ENCODE measurements at places on chromosomes 11 and 22.
A peak's percentile ranks its signal among the peaks of the same experiment; 100 is the strongest.

DNA sequence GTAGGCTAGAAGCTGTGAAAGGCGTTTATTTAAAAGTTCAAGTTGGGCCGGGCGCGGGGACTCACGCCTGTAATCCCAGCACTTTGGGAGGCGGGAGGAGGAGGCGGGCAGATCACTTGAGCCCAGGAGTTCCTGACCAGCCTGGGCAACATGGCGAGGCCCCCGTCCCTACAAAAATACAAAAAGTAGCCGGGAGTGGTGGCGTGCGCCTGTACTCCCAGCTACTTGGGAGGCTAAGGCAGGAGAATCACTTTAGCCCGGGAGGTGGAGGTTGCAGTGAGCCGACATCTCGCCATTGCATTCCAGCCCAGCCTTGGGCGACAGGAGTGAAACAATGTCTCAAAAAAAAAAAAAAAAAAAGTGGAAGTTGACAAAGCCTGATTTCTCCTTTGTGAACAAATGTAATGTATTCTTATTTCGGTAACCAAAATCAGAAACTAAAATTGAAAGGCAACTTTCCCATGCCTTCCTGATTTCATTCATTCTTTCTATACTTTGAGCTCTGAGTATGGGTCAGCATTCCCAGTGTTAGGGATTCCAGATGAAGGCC, 825 bp downstream of the PTPMT1 start:
- DNase-seq: peak; percentile 28

DNA sequence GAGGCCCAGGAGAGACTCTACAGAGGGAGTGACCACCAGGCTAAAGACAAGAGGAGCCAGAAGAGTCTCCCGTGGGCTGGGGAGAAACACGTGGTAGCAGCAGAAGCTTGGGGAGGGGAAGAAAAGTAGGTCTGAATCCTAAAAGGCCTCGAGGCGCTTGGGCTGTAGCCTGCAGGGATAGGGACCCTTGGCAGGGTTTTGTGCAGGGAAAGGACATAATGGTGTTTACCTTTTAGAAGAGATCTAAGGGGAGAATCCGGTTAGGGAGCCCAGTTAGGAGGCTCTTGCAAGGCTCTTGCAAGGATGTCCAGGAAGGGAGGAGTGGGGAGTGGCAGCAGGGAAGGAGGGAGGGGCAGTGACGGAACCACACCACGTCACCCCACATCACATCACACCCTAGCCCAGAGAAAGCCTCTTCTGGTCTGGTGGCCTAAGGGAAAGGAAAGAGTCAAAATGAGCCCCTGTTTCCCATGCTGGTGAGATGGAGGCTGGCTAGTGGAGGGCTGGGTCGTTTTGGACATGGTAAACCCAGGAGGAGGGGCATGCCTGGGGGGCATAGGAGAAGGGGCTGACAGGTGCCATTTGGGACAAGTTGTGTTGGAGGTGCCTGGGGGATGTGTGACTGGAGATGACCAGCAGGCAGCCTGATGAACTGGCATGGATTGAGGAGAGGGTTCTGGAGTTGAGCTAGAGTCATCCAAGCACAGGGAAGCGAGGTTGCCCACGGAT, 6.2 kb upstream of the FAM83F start:
- DNase-seq: no peak

DNA sequence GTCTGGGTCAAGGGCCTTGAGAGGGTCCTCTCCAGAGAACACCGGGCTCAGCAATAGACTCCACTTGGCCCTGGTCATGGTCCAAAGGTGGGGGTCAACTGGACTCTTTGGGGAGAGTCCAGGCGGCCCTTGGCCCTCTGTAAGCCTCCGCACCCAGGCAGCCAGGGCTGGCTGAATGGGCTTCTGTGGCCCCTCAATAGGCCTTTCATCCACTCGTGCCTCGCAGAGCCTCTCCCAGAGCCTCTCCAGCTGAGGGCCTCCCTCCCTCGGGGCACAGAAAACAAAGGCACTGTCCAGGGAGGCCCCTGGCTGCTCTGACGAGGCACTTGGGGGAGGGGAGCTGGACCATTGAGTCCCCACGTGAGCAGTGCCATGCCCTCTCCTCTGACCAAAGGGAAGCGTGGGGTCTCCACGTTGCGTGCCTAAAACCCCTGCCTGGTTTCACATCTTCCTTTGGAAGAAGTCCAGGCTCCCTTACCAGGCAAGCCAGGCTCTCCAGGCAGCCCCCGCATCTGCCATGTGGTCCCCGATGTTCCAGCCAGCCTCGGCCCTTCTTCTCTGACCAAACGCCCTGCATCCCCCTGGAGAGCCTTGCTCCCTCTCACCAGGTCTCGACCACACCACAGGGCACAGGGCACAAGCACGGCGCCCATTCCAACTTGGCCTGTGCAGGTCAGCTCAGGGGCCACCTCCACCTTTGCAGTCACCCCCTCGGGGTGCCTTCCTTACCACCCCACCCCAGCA, 15.5 kb downstream of the KIAA0930 start:
- no peak for DNase-seq

- DNase-seq: no peak
Observed at GRCh38 chr11:123517559-123518364, 87.7 kb downstream of the GRAMD1B start.

DNA sequence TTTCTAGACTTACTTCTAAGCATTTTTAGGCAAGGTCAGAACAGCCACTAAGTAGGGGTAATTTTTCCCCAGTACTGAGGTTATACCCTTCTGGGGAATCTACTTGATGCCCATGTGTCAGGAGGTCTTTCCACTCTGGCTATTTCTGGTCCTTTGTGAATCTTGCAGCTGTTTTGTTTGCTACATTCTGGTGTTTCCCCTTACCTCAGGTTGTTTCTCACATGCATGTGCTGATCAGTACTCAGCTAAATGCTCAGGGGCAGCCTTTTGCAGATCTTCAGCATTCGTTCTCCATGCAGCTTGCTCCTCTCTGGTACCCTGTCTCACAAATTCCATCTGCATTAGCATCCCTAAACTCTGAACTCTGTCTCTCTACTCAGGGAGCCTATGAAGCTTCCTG, 303.6 kb downstream of the SOX6 start:
- DNase-seq: no peak

DNA sequence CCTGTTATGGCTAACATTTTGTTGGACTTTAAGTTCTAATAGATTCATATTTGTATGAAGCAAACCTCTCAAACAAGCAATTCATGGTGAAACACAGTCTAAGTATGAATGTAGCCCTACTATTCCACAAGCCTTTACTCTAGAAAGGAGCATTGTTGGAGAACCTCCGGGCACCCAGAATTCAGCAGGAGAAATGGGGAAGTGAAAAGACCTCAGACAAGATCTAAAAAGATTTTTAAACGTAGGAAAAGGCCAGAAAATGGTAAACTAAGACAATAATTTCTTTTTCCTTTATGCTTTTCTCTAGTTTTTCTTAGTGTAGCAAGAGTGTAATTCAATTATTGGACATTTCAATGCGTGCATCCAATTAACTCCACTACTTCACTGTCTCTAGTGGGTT, 426.4 kb downstream of the INSC start:
- no peak for DNase-seq

- no peak for DNase-seq
Observed at GRCh38 chr11:35856756-35857155, 87.1 kb upstream of the LDLRAD3 start.

- no peak for DNase-seq
Observed at GRCh38 chr22:48783821-48784266, 1043.8 kb downstream of the BRD1 start.

DNA sequence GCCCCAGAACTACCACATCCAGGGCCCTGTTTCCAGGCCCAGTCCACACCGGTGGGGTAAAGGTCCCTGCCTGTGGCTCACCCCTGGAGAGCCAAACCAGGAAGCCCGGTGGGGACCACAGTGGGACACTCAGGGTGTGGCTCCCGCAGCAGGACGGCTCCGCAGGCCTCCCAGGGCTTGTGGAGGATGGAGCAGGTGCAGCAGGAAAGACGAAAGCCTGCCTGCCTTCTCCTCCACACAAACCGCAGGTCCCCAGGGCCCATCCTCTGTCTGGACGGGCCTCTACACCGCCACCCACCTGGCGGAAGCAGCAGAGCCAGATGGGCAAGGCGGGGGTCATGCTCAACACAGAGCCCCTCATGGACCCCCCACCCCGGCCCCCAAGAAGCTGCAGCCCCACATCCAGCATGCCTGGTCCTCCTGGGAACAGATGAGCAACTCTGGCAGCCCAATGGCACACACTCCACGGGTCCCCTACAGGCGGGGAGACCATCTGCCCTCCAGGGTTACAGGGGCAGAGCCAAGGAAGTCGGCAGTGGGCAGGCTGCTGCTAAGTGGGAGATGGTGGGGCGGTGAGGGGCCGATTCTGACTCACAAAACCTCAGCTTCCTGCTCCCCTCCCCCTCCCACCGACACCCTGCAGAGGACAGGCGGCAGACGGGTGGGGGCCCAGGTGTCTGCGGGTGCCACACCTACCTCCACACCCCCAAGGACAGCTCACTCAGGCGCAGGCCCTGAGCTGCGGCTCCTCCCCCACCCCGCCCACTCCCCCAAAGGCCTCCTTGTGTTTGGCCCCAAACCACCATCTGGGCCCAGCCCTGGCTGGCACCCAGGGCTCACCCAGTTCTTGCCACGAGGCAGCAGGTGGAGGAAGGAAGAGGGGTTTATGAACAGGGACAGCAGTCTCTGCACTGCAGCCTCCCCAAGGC, 5.2 kb downstream of the SBF1 start:
- DNase-seq: peak; percentile 93

- DNase-seq: no peak
Observed at GRCh38 chr11:9681583-9682372, 17.9 kb downstream of the SWAP70 start.

GRCh38 chr11:61061081-61061826, 41.0 kb upstream of the CD5 start:
- DNase-seq: peak; percentile 82

DNA sequence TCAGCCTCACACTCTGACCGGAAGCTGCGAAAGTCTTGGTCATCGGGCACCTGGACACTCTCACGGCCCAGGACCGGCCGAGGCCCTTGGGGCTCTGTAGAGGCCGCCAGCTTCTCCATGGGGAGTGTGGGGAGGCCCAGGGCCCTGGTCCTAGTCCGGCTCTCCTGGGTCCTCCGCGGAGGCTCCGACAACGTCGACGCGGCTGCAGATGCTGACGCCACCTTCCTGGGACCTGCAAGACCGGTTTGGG, 12.9 kb downstream of the STARD10 start:
- DNase-seq: no peak

DNA sequence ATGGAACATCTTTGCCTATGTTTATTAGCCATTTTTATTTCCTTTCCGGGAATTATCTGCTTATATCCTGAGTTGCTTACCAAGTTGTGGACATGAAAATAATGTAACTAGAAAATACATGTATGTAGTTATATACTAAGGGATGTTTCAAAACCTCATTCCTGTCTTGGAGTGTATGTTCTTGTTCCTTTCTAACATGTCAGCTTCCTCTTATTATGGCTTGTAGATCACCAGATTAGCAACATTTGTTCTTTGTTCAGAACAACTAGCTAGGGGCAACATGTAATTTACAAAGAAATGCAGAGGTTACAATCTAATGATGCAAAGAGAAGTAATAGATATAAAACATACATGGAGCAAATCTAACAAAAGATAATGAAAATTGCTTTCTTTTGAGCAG, 13.1 kb upstream of the TMEM123 start:
- no peak for DNase-seq

DNA sequence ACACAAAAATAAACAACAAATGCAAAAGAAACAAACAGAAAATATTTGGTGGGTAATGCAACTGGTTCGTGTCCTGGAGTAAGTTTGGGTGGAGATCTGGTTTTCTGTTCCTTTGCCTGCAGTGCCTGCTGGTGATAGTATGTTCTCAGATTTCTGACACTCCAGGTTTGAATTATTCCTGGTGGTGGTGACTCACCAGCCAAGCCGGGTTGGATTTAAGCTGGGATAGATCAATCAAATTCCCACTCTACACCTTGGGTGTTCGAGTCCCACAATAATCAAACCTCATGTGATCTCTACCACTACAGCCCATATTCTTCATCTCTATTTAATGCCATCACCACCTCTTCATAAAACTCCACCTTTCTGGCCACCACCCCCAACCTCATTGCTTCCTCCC, 421.8 kb downstream of the NTM start:
- DNase-seq: no peak

DNA sequence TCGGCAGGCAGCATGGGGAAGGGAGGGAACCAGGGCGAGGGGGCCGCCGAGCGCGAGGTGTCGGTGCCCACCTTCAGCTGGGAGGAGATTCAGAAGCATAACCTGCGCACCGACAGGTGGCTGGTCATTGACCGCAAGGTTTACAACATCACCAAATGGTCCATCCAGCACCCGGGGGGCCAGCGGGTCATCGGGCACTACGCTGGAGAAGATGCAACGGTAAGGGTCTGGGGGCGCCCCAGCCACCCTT, 204 bp downstream of the FADS2 start:
- DNase-seq: no peak

- no peak for DNase-seq
Observed at GRCh38 chr22:21054046-21054713, 8.4 kb downstream of the LRRC74B start.

DNA sequence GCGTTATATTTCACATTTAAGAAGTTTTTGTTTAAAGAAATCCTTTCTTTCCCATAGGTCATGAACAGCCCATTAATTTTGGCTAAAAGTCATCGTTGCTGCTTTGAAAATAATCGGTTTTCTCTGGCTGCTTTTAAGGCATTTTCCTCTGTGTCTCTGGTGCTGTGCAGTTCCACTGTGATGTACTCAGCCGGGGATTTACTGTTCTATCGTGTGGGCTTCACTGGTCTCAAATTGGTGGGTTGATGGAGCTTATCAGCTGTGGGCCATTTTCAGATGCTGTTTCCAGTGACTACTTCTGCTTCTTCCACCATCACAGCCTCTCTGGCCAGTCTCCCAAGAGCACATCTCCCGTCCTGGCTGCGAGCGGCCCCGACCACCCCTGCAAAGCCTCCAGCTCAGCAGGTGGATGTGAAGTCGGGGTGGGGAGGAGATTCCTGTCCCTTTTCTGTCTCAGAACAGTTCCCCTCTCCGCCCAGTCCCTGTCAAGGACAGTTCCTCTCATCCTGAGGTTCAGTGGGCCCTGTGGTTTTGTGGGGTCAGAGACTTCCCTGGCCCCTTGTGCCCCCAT, 20.3 kb downstream of the IFITM10 start:
- DNase-seq: no peak

DNA sequence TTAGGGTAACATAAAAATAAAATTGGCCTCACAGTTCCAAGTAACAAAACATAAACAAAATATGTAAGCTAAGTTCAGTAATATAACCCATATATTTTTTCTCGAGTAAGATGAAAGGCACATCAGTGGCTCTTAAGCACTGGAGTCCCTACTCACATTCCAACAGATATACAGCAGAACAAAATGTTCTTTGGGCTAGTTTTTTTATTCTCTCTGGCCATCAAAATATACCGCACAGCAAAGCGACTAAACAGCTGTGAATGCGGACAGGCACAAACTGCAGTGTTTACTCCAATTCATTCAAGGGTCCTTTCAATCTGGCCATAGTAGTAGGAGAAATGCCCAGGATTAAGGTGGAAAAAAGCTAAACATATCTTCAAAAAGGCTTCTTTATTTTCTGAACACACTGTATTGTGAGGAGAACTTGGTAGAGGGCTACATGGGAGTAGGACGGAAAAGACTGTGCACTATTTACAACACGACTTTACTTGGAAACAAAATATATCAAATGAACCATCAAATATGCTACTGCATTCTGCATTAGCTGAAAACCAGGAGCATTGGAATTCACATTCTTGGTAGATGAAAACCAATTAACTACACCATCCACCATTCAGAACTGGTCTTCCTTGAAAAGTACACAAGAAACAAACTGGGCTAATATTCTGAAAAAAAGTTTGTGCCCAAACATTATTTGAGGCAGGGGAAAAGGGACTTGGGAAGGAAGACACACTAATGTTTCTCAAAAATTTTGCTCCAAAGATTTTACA, 4.4 kb downstream of the CDON start:
- no peak for DNase-seq

All from stimulated activated CD4-positive, alpha-beta T cell treated with anti-CD3 and anti-CD28 coated beads, Interleukin-2, amount 100 ng/mL, for 24 hours (primary cell).